ENCODE measurements at places on chromosomes 1 and 21. TPM values are rescaled to one million over a fixed set of nuclear protein-coding genes. Genes with fewer than 3 reads are reported as not detected.

SPATA45 gene
- total RNA-seq, result not detected

- no peak for DNase-seq
Observed at GRCh38 chr1:34885405-34886247, 26.1 kb upstream of the SMIM12 start.

GRCh38 chr1:51715369-51715768 lies 98.5 kb downstream of the OSBPL9 start:
- DNase-seq, result no peak

- DNase-seq, result no peak
Observed at GRCh38 chr1:211591980-211592493, 13.1 kb upstream of the SLC30A1 start.

SPRR5 gene
- total RNA-seq, result 18.5 TPM

CRABP2 gene
- total RNA-seq, result 90.2 TPM

BMP8A gene
- 1.7 TPM for total RNA-seq

GRCh38 chr1:239858057-239858456 lies 233.6 kb upstream of the FMN2 start:
- no peak for DNase-seq

GRCh38 chr1:68600049-68600661 lies 103.3 kb upstream of the DEPDC1 start:
- DNase-seq, result no peak

PRAMEF11 gene
- not detected for total RNA-seq

GRCh38 chr1:154729577-154729976 lies 121.6 kb upstream of the ADAR start:
- no peak for DNase-seq

MTARC2 gene
- total RNA-seq, result 3.5 TPM

DNA sequence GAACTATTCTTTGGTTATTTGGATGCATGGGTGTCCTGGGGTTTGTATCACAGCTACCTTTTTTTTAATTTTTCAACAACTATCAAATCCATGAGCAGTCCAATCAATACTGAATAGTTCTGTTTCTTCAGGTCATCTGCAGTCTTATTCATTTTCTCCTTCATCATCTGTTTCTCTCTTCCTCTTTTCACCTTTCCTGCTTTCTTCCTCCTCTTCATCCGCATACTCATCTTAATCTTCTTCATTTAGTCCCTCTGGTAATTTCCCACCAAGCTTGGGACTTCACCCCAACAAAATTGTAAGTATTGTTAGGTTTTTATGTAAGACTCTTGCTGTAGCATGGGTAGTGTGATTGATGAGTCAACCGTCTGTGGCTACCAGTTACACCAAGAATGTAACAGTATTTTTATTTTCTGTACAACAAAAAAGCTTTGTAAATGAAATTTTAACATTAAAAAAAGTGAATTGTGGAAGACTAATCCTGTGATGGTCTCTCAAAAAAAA lies 184.1 kb upstream of the RNPC3 start:
- no peak for DNase-seq

SLC66A1 gene
- 13.7 TPM for total RNA-seq

- peak; percentile 62 for DNase-seq
Observed at GRCh38 chr1:87334351-87335174, 5.9 kb downstream of the LMO4 start.

- DNase-seq, result no peak
Observed at GRCh38 chr1:212060632-212061472, 25.3 kb downstream of the DTL start.

TMPRSS15 gene
- not detected for total RNA-seq

CDC7 gene
- 0.47 TPM for total RNA-seq

DNA sequence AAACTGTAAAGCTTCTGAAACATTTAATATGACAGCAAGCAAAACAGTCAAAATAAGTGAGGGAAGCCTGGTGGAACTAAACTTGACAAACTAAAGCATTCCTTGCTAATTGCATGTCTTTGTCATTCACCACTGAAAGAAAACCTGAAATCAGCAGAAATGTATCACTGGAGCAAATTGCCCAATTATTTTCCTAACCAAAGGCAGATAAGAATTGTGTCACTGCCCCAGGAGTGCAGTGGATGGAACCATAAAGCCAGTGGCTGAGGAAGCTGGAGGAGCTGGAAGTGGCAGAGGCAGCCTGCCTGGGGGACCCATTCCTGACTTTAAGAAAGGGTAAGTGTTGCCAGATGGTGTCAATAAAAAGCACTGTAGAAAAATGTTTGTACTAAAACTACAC lies 2.7 kb upstream of the SLC30A10 start:
- DNase-seq, result no peak

DNA sequence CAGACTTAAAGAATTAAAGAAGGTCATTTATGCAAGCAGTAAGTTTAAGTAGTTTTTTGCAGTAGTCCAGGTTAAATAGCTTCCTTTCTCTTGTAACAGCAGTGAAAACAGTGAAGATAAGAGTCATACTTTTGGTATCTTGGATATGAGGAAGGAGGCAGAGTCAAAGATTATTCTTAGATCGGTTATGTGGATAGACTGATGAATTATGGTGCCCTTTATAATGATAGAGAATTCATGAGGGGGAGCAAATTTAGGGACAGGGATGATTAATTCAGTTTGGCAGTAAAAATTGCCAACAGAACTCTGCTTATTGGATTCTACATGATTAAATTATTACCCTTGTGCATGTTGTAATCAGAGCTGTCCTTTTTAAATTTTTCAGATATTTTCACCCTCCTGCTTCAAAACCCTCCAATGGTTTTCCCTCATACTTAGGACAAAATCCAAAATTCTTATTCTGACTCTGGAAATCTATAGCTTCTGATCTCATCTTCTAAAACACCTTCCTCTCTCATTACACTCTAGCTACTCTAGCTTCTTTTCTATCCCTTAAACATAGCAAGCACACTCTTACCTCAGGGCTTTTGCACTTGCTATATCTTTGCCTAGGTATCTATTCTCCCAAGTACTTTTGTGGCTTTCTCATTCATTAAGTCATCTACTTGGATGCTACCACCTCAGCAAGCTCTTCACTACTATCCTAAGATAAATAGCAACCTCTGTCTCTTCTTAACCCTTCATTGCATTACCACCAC lies 79.8 kb downstream of the PKN2 start:
- DNase-seq, result no peak

DNA sequence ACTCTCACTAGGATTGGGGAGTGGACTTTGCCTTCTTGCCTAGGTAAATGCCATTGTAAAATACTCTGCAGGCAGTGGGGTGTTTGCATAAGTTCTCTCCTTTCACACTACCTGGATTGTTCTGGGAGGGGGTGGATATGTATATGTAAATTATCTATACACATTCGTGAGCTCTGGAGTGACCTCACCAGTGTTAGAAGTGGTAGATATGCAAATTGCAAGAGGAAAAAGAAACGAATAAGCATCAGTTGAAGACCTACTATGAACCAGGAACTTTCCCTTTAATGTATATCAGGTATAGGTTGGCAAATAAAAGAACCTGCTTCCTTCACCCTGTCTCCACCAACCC lies 1.5 kb upstream of the ARHGEF11 start:
- no peak for DNase-seq

- DNase-seq, result no peak
Observed at GRCh38 chr1:21269461-21270085, 20.7 kb downstream of the ECE1 start.

DNA sequence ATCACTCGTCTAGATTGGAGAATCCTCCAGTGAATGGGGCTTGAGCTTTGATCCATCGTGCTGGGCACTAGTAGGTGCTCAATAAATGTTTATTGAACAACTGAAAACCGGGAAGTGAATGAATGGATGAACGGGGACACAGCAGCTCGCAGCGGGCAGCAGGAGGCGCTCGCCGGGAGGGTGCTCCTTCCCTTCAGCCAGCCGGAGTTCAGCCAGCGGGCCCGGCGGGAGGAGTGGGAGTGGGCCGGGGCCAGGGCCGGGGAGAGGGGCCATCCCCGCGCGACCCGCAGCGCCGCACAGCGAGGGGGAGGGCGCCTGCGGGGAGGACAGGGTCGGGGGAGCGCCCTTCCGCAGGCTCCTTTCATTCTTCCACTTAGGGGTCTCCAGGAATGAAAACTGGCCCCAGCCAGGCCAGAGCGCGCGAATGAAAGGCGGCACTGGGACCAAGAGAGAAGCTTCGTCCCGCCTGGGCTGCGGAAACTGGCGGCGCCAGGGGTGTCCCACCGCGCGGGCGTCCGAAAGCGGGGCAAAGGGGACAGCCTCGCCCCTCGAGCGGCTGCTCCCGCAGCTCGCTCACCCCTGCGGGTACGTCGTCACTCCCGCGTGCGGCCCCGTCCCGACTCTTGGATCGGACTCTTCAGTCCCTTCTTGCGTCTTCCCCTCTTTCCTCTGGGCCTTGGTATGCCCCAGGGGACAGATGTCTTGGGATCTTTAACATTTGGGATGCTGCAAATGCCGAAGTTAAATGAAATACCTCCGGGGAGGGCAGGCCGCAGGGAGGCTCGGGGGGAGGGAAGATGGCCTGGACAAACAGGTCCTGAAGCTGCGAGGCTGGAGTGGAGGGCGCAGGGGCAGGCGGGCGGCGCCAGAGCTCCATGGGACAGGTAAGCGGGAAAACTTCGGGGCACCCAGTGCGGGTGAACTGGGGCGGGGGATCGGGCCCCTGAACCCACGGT lies 3.6 kb upstream of the INAVA start:
- no peak for DNase-seq

LENEP gene
- total RNA-seq, result not detected

GRCh38 chr1:78171736-78172590 lies 126.2 kb downstream of the GIPC2 start:
- DNase-seq, result no peak

GRCh38 chr1:115669886-115670285 lies 28.1 kb downstream of the VANGL1 start:
- no peak for DNase-seq

CHRNB2 gene
- 0.83 TPM for total RNA-seq

- DNase-seq, result no peak
Observed at GRCh38 chr1:156816561-156817328, at the start of gene SH2D2A. SH2D2A (minus strand) TSS chr1:156816848; CDS start chr1:156816708, 140 bp downstream.

DNA sequence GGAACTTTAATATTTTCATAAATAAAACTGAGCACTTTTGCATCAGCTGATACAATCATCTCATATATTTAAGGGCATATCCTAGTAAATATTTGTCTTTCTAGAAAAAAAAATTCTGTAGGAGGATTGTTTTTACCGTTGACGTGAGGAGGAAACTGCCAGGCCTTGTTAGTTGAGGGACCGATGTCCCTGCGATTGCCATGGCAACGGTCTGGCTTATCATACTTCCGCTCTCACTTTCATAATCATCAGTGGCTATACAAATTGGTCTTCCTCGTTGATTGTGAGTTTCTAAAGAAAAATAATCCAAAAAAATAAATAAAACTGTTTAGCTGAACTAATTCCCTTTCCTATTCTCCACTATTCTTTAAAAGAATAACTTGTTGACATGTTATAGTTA lies 69.3 kb upstream of the ANGPTL3 start:
- DNase-seq, result no peak

REN gene
- total RNA-seq, result not detected

- no peak for DNase-seq
Observed at GRCh38 chr1:12601700-12602658, 16.0 kb downstream of the DHRS3 start.

DNA sequence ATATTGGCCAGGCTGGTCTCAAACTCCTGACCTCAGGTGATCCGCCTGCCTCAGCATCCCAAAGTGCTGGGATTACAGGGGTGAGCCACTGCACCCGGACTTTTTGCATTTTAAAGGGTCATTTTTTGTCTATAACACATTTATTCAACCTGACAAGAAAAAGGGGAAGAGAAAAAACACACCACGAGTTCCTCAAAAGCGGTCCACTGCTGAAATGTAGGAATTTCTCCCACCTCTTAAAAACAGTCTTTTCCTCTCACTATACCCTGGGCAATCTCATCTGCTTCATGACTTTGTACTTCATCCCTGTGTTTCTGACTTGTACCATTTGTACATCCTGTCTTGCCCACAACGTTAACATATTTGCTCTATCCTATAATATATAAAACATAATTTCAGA lies 413.3 kb upstream of the PTBP2 start:
- no peak for DNase-seq

DNA sequence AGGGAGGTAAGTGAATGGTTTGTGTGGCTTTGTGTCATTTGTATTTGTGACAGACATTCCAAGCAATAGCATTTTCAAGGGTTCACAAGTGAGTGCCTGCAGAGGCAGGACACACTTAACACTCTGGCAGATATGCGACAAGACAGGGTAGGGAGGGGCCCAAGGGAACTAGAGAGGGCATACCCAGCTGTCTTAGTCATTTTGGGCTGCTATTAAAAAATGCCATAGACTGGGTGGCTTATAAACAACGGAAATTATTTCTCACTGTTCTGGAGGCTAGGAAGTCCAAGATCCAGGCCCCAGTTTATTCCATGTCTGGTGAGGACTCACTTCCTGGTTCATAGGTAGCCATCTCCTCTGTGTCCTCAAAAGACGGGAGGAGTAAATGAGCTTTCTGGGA lies 137.4 kb downstream of the FGGY start:
- no peak for DNase-seq

SH2D1B gene
- total RNA-seq, result not detected

DNA sequence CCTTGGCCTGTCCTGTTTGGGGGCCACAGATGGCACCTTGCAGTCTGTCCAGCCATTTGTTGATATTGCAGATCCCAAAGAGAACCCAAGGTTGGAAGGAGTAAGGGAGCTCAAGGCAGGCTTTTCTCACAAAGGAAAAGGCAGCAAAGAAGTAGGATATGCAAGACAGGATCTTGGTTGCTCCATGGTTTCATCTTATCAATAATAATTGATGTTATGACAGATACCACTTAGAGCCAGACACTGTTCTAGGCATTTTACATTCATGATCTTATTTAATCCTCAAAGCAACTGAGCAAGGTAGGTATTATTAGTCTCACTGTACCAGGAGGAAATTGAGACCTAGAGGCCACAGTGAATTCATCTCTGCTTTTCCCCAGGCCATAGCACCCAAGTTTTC lies 28.8 kb downstream of the BATF3 start:
- no peak for DNase-seq

KRTAP11-1 gene
- total RNA-seq, result 36.0 TPM

GRCh38 chr1:200022239-200022804 lies 5.2 kb upstream of the NR5A2 start:
- no peak for DNase-seq

DNA sequence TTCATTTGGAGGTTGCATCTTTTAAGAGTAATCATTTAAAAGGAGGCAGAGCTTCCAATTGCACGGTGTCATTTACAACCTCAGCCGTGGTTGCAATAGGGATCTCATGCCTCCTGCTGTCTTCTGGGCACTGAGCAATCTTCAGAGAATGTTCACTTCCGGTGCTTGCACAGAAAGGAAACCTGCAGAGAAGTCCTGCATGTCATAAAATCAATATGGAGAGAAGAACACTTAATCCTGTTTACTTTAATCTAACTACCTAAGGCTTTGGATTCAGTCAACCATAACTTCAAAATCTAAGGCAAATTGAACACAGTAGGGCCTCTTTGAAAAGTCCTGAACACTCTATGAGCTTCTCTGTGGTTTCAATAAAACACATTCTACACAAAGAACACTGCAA lies 11.3 kb upstream of the MAP10 start:
- no peak for DNase-seq

AADACL4 gene
- total RNA-seq, result not detected

GRCh38 chr1:85151446-85151845 lies 49.4 kb downstream of the SYDE2 start:
- no peak for DNase-seq

Data from suprapubic skin (tissue), 4 donors.